ENCODE measurements at places on chromosomes 11 and 22.

GRCh38 chr11:102263379-102264003, 53.8 kb upstream of the BIRC3 start:
- no peak for DNase-seq

GRCh38 chr22:41284465-41284864, 1.5 kb downstream of the RANGAP1 start:
- DNase-seq: peak; percentile 71

DNA sequence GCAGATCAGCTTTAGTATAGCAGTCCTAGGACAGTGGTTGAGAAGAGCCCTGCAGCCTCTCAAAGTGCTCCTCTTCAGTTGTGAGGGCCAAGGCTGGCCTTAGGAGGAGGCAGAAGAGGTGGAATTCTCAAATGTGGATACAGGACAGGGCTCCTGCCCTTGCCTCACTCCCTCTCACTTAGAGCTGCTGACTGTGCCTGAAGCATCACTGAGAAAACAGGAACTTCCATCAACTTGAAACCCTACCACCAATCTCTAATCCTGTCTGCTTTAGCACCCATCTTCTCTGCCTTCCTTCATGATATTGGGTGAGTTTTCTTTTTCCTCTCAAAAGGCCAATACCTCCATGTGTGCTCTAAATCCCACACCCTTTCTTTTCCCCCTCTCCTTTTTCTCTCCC, 14.4 kb upstream of the UCP3 start:
- no peak for DNase-seq

- DNase-seq: no peak
Observed at GRCh38 chr11:68798221-68798813, 43.4 kb downstream of the CPT1A start.
